Mesenteric fat pad (tissue), 1 donor: ENCODE measurements at places on chromosomes 6 and 20. TPM values are rescaled to one million over a fixed set of nuclear protein-coding genes. Genes with fewer than 3 reads are reported as not detected.

Gene MTG2
- total RNA-seq = 29.9 TPM

GRCh38 chr6:136347847-136348246, 58.2 kb upstream of the BCLAF1 start:
- no peak for DNase-seq

Gene SMLR1
- total RNA-seq = not detected

- DNase-seq = no peak
Observed at GRCh38 chr20:36394340-36394965, 88.3 kb downstream of the DLGAP4 start.

- no peak for DNase-seq
Observed at GRCh38 chr20:52226370-52226769, 34.8 kb upstream of the ZFP64 start.

Gene NOX3
- not detected for total RNA-seq

DNA sequence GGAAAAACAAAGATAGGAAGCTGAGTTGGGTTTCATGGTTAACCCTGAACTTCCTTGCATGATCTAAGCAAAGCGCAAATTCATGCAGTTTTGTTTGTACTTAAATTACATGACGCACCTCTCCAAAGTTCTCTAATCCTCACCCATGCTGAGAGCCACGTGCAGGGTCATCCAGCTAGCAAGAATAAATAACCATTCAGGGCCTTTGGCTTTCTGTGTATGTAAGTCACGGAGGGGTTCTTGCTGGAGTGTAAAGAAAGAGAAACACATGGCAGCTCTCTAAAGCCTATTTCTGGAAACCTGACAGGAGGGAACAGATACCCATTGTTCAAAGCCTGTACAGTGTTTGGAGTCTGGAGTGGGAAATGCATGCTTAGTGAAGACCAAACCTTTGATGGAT, 171.7 kb upstream of the CCN2 start:
- DNase-seq = no peak

- DNase-seq = no peak
Observed at GRCh38 chr20:58406422-58407001, 17.5 kb downstream of the VAPB start.

DNA sequence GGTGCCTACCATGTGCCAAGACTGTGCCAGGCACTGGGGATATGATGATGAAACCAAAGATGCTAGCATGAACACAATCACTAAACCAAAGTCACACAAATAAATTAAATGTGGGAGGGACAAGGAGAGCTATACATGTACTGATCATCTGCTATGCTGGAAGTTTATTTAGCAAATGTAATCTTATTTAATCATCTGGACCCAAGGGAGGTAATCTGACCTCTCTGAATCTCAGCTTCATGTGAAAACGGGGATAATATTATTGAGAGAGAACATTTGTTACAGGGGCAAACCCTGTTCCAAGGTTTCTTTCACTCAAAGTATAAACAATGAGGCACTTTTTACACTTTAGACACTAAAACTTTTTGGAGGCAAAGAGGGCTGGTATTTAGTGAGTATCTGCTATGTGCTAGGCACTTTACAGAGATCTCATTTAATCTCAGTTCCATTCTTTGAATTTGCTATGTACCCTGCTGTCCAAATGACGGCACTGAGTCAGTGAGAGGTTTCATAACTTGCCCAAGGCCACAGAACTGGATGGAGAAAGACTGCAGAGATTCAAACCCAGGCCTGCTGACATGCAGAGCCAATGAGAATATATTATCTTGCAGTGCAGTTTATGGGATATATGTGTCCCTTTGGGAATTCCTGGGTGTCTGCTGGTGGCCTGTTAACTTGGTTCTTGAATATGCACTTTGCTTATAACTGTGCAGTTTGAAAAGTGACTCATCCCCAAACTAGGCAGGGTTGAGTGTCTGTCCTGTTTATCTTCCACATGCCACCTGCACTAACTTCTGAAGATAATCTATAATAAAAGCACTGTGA, 3.3 kb upstream of the ASXL1 start:
- DNase-seq = no peak

DNA sequence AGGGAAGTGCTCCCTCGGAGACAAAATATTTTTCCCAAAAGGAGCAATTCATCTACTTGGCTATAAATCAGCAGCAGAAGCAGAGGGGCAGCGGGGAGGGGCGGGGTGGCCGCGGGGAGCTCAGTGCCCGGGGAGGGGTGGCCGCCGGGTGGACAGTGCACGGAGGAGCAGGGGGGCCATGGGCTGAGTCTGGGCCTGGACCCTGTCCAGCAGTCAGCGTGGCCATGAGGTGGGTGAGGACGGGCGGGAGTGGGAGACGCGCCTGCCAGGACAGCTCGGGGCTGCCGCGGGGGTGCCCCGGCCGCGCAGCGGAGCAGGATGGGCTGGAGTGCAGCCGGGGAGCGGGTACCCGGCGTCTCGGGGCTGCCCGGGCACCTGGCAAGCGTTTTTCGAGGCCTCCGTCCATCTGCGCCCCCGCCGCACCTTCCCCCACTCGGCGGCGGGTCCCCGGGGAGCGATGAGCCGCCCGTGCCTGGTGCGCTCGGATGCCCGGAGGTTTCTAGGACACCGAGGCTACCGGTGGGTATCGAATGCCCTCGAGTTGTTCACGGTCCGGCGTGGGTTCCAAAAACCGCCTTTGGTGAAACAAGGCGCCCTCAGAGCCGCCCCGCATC, 229.5 kb downstream of the THBS2 start:
- DNase-seq = no peak

- no peak for DNase-seq
Observed at GRCh38 chr6:17474289-17474688, 80.9 kb downstream of the CAP2 start.

Gene TRIM15
- not detected for total RNA-seq

Gene PPIL6
- 2.3 TPM for total RNA-seq

GRCh38 chr20:20333866-20334265, 34.0 kb upstream of the INSM1 start:
- DNase-seq = no peak

Gene DBNDD2
- 28.7 TPM for total RNA-seq

Gene UBE2C
- total RNA-seq = not detected

Gene MLIP
- 0.29 TPM for total RNA-seq

DNA sequence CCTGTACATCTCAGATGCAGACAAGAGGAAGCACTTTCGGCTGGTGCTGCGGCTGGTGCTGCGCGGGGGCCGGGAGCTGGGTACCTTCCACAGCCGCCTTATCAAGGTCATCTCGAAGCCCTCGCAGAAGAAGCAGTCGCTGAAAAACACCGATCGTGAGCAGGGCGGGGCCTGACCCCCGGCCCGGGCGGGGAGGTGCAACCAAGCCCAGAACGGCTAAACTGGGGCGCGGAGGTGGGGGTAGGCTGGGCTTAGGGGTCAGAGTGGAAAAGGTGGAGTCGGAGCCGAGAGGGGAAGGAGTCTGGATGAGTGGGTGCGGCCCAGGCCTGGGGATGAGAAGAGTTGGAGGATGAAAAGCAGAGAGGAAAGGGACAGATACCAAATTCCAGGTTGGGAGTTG, 4.1 kb upstream of the MATN4 start:
- no peak for DNase-seq

Gene BPI
- not detected for total RNA-seq

DNA sequence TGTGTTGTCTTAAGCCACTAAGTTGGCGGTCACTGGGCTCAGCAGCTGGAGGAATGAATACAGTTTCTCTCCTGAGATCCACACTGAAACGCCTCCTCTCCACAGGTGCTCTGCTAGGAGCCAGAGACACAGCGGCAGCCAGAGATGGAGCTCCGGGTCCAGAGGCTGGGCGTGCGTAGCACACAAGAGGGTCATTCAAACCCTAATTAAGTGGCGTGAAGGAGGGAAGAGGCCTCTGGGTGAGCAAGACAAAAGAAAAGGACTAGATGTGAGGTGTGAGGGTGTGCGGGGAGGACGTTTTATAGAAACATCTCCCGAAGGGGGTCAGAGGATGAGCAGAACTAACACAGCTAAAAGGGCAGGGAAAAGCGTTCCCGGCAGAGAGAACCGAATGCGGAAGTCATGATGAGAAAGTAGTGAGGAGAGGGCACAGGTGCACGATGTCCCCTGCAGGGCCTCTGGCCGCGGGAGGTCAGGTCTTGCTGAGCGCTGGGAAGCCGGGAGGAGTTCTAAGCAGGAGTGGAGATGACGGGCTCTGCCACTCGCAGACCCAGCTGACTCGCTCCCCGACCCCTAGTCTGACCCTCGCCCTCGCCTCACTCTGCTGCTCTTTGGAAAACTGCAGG, 54.4 kb downstream of the BMP7 start:
- DNase-seq = no peak

GRCh38 chr20:63498960-63499337, at the start of gene EEF1A2:
Gene EEF1A2 (minus strand): TSS chr20:63499083. CDS start chr20:63497763, 1,320 bp downstream.
- no peak for DNase-seq

- DNase-seq = no peak
Observed at GRCh38 chr6:118895859-118896258, 1.9 kb downstream of the ASF1A start.

Gene LY6G6D
- total RNA-seq = not detected

DNA sequence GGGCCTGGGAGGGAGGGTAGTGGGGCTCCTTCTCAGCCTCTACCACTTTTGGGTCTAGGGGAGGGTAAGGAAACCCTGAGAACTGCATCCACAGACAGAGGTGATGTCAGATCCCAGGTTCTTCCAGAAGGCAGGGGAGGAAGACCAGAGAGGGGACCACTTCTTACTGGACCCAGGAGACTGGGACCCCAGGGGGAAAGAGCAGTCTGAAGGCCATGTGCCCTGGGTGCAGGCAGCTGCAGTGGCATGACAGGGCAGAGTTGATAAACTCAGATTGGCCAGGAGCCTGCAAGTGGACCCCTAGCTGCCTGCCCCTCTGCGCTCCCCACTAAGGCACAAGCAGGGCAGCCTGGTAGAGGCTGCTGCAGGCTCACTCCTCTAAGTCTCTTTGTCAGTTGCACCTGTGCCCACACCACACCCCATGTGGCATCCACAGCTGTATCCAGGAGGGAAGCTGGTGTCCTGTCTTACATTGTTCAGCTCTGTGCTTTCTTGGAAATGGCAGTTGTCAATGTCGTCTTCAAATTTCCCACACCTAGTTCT, 2.7 kb downstream of the CST9L start:
- no peak for DNase-seq

- DNase-seq = peak; percentile 85
Observed at GRCh38 chr20:25238319-25239037, 9.4 kb upstream of the PYGB start.

Gene SLC25A27
- 12.9 TPM for total RNA-seq

GRCh38 chr6:116511424-116512110, at the start of gene CALHM5:
Gene CALHM5 (plus strand): TSS chr6:116511639. CDS start chr6:116511697, 58 bp downstream.
- DNase-seq = no peak

DNA sequence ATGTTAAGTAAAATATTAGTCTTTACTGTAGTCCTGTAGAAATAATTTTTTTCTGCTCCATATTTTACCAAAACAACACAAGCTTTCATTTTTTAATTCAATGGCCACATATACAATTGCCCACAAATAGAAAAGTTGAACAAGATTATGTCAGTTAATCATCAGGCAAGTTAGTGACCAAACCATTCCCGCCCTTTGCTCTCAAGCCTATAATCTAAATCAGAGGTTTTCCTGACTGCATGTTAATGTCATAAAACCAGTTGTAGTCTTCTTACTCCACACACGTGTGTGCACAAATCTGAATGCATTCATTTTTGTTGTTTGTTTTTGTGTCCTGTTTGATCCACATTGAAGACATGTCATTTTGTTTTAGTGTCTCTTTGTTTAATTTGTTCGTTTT, 1357.7 kb upstream of the GJE1 start:
- DNase-seq = no peak

- DNase-seq = no peak
Observed at GRCh38 chr6:1574083-1574761, 35.5 kb upstream of the FOXC1 start.
